ENCODE measurements at places on chromosomes 4 and X.

DNA sequence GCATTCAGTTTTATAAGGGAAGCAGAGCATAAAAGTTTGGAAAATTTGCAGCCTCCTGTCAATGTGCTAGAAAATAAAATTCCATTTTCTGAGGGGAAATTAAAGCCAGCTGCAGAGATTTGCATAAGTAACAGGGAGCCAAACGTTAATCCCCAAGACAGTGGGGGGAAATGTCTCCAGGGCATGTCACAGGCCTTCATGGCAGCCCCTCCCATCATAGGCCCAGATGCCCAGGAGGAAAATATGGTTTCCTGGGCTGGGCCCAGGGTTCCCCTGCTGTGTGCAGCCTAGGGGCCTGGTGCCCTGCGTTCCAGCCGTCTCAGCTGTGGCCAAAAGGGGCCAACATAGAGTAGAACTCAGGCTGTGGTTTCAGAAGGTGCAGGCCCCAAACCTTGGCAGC is 9.3 kb downstream of the RNF4 start:
- no peak for DNase-seq

DNA sequence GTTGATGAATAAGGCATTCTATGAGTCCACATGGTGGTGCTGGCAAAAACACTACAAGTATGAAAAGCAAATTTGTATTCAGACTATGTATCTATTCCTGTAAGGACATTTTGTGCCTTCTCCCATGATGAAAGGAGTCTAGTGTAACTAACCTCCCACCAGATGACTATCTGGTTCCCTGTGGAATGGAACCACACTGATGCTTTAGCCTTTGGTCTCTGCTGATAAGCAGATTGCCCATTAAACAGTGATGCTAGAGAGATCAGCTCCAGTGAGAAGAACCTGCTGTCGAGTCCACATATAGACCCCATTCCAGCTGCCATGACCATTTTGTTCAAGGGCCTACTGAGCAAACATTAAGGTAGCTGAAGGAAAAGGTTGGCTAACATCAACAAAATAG is 10.5 kb upstream of the THOC2 start:
- no peak for DNase-seq

DNA sequence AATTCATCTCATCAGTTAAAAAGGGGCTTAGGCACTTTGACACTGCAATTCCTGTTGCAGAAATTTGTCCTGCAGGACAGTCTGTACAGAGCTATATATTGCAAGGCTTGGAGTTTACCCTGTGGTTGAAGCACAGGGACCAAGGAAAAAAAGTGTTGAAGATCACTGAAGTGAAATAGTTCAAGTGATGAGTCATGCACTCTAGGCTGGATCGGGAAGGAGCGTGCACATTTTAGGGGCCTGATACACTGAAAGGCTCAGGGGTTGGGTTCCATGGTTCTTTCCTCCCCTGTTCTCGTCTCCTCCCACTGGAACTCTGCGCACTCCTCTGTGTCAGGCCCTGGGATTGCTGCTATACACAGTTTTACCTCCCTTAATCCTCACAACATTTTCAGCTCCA is 104.9 kb upstream of the ARMCX2 start:
- DNase-seq = no peak

DNA sequence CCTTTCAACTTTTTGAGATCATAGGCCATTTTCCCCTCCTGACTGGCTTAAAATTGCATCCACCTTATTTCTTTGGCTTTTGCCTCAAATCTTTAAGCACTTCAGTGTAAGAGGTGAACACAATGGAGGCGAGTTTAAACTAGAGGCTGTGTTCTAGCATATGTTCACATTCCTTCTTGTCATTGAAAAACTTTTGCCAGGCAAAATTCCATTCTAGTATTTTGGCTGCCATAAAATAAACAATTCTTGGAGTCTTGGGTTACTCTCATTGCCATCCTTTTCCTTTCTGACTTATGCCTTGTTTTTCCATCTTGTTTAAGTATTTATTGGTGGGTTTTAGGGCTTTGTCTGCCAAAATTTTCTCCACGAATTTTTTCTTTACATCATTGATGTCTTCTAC is 137.3 kb upstream of the ANXA10 start:
- no peak for DNase-seq

DNA sequence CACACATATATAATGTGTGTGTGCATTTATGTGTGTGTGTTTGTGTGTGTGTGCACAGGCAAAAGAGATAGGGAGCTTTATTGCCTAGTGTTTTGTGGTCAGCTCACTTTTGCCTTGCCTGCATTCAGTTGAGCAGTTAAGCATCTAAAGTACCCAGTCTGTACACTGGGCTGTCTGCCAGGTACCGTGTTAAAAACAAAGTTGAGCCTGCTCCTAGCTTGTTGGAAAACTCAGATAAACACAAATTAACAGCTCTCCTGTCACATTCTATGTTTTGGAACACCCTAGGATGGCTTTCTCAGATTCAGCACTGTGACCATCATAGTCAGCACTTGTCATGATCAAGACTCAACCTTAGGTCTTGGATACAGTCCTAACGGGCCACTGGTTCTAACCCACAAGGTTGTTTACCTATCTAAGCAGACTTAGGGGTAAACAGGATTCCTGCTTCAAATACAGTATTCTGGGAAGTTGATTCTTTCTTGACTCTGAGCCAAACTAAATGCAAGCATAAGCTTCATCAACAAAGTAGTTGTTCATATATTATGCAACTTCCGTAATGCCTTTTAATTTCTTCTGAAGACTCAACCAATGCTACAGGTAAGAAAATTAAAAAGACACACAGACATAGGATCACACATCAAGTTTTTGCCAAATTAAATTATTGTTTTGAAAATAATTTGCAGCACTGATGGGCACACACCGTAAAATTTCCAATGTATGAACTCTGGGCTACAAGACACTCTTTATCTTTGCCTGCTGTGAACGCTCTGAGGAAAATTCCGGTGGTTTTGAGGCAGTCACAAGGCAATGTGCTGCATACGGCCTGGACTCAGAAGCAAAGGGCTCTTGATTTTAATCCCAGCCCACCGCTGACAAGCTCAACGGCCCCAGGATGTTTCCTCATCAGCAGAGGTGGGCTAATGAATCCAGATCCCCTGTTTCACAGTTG is 11.3 kb upstream of the CD99 start:
- DNase-seq = no peak

GRCh38 chrX:16488959-16489358 is 161.0 kb upstream of the S100G start:
- DNase-seq = no peak

DNA sequence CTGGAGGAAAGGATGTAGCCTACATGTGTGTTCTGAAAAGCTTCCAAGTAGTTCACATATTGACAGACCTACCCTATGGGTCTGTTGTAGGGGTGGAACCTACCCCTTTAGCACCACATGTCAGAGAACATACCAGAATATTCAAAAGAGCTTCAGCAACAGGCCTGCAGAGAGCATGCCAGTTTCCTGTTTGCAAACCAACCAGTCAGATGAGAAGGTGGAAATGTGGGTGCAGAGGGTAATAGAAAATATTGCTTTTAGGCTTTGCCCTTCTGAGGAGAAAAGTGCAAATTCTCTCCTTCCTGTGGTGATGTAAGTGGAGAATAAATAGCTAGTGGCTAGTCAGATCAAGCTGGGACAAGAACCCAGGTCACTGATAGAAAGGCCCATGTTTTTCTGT is 16.4 kb downstream of the INTS6L start:
- DNase-seq = no peak

DNA sequence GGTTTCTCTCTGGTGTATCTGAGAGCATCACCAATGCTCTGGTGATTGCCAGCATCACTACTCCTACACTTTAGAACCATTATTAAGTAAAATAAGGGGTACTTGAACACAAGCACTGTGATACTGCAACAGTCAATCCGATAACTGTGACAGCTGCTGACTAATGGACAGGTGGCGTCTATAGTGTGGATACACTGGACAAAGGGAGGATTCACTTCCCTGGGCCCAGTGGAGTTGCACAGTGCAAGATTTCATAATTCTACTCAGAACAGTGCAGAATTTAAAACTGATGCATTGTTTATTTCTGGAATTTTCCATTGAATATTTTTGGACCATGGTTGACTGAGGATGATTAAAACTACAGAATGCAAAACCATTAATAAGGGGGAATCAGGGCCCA is 97.8 kb downstream of the SHROOM3 start:
- no peak for DNase-seq

- DNase-seq = no peak
These were observed 200.9 kb upstream of the ARHGEF9 start for GRCh38 chrX:63985906-63986305.

GRCh38 chr4:94442251-94442650 is 9.5 kb upstream of the PDLIM5 start:
- no peak for DNase-seq

DNA sequence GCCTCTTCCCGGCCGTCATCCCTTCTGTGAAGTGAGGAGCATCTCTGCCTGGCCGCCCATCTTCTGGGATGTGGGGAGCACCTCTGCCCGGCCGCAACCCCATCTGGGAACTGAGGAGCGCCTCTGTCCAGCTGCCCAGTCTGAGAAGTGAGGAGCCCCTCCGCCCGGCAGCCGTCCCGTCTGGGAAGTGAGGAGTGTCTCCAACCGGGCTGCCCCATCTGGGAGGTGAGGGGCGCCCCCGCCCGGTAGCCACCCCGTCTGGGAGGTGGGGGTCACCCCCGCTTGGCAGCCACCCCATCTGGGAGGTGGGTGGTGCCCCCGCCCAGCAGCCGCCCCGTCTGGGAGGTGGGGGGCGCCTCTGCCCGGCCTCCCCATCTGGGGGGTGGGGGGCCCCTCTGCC is 142.3 kb downstream of the LAS1L start:
- no peak for DNase-seq

DNA sequence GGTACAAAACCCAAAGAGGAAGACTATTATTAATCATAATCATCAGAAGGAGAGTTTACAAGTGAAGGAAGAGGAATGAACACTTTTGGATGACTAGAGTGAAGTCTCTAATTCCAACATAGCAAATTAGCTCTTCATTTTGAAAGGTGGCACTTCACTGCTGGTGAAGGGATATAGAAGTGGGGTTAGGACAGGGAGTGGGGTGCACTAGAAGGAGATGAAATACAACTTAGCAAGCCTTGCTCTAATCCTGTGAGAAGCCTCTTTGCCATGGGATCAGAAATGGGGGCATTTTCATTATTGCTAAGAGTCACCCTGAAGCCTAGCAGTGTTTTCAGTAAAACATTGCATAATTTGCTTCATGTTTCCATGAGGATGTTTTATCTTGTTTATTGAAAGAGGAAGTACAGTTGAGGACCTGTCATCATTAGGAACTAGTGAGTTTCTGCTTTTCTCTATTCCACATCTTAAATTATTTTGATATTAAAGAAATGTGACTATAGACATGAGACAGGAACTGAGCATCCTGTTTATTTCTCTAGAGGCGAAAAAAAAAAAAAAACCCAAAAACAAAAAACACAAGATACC is 9.3 kb upstream of the GRPR start:
- DNase-seq = no peak

DNA sequence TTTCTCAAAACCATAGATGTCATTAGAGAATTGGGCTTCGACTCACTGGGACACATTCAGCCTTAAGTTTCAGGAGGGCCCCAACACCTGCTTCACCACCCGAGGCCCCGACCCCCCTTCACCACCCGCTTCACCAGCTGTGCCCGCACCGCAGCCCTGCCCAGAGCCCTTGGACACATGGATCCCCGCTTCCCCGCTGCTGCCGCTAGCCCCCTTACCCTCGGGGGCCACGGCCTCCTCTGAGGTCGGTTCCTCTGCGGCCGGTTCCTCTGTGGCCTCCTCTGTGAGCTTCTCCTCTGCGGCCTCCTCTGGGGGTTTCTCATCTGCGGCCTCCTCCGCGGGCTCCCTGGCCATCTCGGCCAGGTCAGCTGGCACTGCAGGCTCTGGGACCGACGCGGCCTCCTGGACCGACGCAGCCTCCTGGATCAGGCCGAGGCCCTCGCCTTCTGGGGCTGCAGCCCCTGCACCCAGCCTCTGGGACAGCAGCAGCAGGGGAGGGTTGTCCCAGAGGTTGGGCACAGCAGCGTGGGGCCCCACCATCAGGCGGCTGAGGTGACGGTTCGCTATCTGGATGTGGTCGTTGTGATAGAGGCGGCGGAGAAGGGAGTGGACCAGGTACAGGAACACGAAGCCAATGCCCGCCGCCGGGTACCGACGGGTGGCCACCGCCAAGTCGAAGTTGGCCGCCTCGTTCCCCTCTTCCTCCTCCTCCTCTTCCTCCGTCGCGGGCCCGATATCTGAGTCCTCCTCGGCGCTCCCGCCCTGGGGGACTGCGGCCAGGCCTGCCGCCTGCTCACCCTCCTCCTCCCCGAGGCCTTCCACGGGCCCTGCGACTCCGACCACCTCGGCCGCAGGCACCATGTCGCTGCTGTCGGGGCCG is 748 bp downstream of the CT47B1 start:
- DNase-seq = no peak

DNA sequence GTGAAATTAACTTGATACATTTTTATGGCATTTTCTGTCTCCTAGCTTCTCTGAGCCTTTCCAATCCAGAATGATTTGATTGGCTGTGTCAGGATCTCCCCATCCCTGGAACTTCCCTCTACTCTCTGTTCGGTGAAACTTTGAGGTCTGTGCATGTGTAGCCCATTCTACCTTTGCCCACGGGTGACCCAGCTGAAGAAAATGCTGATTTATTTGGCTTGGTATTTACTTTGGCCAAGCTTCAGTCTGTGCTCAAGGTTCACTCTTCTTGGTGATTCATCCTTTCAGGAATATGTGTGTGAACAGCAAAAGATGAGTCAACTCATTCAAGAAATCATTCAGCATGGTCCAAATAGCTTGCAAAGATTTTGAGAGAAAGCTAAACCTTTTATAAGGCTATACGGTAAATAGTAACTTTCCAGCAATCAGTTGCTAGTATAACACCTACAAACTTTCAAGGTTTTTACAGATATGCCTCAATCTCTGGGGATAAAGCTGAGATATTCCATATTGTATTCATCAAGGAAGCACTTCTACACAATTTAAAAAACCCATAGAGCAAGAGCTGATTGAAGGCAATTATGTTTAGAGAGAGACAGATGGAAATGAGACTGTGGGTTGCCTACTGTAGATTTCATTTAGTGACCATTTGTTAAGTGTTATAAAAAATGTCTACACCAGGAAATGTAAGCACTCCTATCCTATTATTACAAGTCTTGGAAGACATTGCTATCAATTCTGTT is 233.9 kb upstream of the CXXC4 start:
- DNase-seq = no peak

DNA sequence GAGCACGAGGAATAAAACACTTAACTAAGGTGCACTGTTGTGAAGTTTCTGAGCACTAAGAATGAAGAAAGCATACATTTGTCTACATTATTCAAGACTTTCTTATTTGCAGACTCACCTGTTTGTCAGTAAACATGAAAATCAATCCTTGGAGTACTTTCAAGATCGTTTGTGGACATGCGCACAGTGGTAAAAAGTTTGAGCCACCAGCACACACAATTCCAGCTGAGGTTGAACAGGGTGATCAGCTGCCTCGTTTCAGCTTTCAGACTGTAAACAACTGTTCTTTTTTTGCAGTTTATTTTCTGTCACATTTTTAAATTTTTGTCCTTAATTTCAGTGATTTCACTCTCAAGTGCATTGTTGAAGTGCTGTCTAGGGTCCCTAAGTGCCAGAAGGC is 143.8 kb upstream of the VCX2 start:
- DNase-seq = no peak

DNA sequence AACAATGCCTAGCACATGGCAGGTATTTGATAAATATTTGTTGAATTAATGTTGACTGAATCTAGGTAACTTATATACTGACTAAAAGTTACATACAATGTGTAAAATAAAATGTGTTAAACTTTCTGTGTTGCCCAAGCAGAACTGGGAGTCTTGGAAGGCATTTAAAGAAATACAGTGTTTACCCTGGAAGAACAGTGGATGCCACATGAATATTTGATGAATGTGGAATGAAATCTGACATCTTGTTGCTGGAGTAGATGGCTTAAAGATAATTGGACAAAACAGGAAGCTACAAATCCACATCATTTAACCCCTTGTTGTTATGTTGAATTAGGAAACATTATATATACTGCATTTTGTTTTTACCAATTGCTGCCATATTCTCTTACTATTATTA is 39.9 kb upstream of the SCOC start:
- no peak for DNase-seq

Measured in stimulated activated CD8-positive, alpha-beta memory T cell treated with anti-CD3 and anti-CD28 coated beads, Interleukin-4, amount 100 ng/mL, for 1 hour (primary cell).